ENCODE measurements at places on chromosomes 2 and 18.

- DNase-seq = no peak
Observed at GRCh38 chr18:22816266-22817176, 116.6 kb upstream of the RBBP8 start.

DNA sequence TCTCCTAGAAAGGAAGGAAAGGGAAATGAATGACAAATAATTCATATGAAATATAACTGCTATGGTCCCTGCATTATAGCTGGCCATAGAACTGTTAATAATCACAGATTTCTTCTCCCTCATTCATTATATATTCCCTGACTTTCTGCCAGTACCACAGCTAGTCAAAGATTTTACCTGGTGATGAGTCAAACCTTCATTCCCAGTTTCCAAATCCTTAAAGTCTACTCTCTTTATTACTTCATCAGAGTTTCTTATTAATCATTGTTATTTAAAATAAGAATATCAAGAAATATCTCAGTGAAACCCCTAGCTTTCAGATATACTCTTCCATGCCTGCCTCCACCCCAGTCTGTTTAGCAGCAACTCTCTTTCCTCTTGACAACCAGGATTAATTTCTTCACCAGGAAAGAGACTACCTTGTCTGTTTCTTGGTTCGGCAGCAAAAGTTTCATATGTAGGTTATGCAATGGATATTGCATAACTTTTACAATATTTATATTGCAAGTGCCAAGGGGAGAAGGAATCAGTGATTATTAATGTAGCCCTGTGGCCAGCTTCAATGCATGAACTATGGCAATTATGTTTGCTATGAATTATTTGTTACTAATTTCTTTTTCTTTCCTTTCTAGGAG is 533.8 kb downstream of the FBXO15 start:
- no peak for DNase-seq

DNA sequence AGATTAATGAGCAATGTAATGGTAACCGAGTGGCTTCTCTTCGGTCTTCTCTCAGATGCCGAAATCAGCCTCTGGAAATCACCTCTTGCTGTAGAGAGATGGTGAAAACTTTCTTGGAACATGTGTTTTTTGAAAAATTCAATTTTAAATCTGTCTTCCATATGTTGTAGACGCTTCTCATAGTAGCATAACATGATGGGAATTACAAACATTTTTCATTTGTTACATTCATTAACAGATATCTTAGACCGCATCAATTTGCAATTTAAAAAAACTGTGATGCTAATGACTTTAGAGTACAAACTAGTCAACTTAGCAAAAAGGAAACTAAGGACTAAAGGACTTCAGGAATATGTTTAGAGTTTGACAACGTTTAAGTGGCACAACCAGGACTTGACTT is 275.2 kb downstream of the ASXL3 start:
- DNase-seq = no peak

DNA sequence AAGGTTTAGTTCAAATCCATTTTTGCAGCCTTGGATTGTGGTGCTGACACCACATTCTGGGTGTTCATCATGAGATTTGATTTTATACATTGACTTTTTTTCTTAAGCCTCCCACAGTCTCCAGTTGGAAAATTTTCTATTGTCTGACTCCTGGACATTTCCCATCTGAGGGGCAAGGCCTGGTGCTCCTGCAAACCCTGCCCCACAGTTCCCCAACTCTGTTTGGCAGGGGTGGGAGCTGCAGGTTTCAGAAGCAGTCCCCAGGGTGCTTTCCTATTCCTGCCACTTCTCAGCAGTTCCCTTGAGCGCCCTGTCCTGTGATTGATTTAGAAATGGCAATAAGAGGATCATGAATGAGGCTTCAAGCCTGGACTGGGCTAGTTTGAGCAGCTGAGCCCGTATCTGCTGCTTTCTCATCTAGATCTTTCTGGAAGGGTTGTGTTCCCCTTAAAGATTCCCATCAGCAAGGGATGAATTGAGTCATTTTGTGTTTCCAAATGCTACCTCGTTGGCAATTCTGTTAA is 77.0 kb downstream of the CIB4 start:
- DNase-seq = no peak

DNA sequence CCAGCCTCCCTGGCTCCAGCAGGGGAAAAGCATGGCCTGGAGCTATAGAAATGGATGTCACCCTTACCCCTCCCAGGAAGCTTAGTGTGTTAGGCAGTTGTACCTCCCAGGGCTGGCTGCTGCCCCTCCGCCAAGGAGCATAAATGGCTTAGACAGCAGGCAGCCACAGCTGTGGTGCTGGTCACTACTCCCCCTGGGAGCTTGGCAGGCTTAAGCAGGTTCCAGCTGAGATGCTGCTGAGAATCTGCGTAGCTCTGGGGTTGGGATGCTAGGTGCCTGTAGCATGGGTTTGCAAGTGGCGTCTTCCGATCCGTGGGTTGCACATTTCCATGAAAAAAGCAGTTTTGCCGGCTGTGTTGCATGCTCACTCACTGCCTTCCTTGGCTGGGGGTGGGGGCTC is 369.7 kb downstream of the CTNNA2 start:
- no peak for DNase-seq

- no peak for DNase-seq
Observed at GRCh38 chr2:51441786-51442185, 409.9 kb upstream of the NRXN1 start.

- DNase-seq = no peak
Observed at GRCh38 chr2:34031097-34031496, 432.0 kb upstream of the FAM98A start.

- no peak for DNase-seq
Observed at GRCh38 chr2:26712486-26713465, 20.3 kb downstream of the KCNK3 start.

GRCh38 chr2:2184549-2185249 is 146.4 kb downstream of the MYT1L start:
- no peak for DNase-seq

DNA sequence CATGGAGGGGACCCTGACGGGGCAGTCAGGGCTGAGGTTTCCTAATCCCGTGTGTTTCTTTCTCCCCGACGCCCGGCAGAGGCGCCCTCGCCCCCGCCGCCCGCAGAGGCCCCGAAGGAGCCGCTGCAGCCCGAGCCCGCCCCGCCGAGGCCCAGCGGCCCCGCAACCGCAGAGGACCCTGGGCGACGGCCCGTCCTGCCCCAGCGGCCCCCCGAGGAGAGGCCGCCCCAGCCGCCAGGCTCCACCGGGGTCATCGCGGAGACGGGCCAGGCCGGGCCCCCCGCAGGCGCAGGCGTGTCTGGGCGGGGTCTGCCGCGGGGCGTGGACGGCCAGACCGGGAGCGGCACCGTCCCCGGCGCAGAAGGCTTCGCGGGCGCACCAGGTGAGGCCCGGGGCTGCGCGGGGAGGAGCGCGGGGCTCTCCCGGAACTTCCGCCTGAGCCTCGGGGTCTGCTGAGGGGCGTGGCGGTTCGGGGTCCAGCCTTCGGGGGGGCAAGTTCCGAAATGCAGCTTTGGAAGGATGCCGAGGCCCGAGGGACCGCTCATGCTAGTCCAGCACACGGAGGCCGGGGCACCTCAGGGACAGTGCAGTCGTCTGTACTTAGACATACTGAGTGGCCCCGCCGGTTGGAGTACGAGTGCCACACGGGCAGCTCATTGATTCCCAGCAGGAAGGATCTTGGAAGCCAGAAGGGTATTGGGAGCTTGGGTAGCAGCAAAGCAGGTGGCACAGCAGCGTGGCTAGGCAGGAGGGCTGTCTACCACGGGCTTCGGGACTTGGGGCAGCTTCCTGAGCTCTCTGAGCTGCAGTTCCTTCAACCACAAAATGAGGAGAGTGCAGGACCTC is 60.1 kb downstream of the EMILIN2 start:
- no peak for DNase-seq

DNA sequence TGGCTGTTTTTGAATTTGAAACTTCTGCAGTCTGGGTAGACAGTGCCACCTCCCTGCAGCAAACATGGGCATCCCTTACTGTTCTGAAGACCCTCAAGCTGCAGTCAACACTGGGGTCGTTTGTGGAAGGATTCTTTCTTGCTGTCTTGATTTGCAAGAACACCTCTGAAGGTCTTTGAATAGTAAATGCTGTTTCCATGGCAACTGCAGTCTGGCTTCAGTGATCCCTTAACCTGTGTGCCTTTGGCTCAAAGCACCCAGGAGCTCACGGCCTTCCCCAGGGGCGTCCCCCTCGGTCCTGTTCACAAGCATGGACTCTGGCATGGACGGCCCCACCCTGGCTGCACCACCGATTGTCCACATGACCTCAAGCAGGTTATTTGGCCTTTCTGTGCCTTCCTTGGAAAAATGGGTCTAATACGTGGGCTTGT is 38.3 kb downstream of the LRRFIP1 start:
- DNase-seq = no peak

- peak; percentile 16 for DNase-seq
Observed at GRCh38 chr2:183037553-183038340, 510 bp downstream of the NCKAP1 start.

DNA sequence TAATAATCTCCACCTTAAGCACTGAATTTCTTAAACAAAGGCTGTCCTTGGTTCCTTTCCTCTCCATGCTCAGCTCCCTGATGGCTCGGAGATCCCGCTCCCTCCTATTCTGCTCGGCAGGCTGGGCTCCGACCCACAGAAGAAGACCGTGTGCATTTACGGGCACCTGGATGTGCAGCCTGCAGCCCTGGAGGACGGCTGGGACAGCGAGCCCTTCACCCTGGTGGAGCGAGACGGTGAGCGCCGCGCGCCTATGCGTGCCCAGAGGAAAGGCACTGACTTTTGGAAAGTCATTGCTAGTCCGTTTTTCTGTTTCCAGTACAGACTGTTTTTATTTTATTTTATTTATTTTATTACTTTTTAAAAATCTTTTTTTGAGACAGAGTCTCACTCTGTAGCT is 9.6 kb downstream of the CNDP2 start:
- no peak for DNase-seq

DNA sequence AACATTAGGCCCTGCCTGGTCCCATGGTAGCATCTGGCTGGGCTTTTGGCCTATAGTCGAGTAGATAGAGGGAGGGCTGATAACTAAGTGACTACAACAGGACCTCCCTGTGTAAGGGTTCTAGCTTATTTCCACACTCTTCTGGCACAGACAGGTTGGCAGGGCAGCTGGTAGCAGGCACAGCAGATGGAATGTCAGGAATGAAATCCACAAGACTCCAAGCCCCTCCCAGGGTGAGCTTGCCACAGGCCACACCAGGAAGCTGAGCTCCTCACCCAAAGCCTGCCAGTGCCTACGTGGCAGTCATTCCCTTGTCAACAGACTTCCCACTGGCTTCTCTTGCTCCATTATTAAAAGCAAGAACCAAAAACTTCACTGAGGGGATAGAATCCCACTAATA is 20.7 kb upstream of the C1QL2 start:
- DNase-seq = no peak

DNA sequence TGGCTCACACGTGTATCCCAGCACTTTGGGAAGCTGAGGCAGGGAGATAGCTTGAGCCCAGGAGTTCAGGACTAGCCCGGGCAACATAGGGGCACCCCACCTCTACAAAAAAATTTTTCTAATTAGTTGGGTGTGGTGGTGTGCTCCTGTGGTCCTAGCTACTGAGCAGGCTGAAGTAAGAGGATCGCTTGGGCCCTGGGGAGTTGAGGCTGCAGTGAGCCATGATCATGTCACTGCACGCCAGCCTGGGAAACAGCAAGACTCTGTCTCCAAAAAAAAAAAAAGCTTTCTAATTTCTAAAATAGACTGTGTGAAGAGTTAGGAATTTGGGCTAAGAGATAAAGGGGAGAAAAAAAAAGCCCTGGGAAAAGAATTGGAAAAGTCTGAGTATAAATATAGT is 51.9 kb upstream of the NAB1 start:
- no peak for DNase-seq

DNA sequence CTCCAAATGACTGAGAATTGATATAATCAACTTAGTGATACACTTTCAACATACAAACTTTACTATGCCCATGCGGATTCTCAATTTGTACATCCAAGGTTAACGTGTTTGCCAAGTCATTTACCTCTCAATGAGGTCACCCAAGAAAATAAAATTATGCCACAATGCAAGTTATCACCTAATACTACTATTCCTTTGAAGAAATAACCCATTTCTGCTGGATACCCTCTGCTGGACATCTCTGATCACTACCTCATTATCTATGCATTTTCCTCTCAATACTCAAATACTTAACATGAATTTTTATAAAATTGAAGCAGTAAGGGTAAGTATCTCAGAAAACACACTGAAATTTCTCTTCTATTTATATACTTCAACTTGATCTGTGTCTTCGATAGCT is 12.7 kb downstream of the HNRNPLL start:
- no peak for DNase-seq

GRCh38 chr2:120540719-120541552 is 194.7 kb upstream of the GLI2 start:
- no peak for DNase-seq

DNA sequence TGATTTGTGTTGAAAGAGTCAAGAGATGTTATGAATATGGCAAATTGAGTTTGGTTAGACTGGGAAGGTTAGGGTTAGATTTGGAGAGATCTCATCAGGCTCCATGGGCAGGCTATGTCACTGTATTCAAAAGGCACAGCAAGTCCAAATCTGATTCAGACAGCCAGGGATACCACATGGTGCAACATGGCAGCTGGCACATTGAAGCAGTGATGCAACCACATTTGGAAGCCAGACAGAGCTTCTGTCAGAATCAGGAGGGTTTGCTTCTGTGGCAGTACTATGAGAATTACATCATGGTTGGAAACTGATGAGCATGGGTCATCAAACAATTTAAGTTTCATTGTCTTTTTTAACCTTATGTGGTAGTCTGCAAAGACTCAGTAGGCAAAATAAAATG is 772.2 kb downstream of the SUCLG1 start:
- no peak for DNase-seq

GRCh38 chr2:101223814-101224231 is 28.9 kb upstream of the CNOT11 start:
- DNase-seq = no peak

- DNase-seq = no peak
Observed at GRCh38 chr18:31195063-31195462, 32.4 kb upstream of the DSC1 start.

DNA sequence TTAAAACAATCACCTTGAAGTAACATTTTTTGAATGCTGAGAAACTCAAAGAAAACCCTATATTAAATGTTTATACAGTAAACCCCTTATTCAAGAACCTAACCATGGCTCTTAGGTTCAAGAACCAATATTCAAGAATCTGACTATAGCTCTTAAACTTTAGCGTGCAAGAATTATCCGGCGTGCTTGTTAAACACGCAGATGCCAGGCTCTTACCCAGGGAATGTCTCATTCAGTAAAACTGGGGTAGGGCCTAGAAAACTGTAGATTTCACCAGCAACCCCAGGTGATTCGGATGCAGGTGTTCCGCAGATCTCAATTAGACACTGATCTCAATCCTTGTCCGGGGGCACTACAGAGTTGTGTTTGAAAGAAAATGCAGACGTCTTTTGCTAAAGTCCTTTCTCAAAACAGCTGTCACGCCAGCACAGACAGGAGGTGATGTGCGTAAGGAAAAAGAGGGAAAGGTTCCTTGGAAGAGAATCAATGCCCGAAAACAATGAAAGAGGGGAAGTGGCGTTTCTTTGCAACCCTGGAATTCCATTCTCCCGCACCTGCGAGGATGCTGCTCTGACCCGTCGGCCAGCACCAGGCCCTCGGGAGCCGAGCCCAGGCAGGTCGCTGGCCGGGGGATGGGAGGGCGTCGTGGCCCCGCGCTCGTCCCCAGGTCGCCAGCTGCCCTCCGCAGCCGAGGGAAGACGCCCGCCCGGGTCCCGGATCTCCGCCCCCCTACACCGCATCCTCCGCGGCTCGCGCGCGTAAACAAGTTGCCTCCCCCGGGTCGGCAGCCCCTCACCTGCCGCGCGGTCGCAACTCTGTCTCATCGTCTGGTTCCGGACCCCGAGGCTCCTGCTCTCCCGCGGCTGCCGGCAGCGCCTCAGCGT is 851 bp downstream of the EIF2AK3 start:
- DNase-seq = no peak

GRCh38 chr2:140586379-140586778 is 1544.4 kb downstream of the LRP1B start:
- DNase-seq = no peak

GRCh38 chr2:219688560-219689445 is 61.4 kb downstream of the SLC4A3 start:
- DNase-seq = no peak

All from stimulated activated CD4-positive, alpha-beta T cell treated with anti-CD3 and anti-CD28 coated beads, Interleukin-2, amount 100 ng/mL, for 4 hours (primary cell).